ENCODE measurements at places on chromosomes 3 and 15. TPM values are rescaled to one million over a fixed set of nuclear protein-coding genes. Genes with fewer than 3 reads are reported as not detected.

Gene ITPKA
- total RNA-seq: 1.1 TPM

Gene LARP6
- total RNA-seq: 1.3 TPM

Gene PIERCE2
- 0.54 TPM for total RNA-seq

Gene MYZAP
- 0.27 TPM for total RNA-seq

Gene ROPN1B
- total RNA-seq: not detected

Gene CCR8
- not detected for total RNA-seq

Gene VGLL3
- total RNA-seq: 0.54 TPM

Gene SENP8
- 0.81 TPM for total RNA-seq

Gene ALS2CL
- 2.4 TPM for total RNA-seq

DNA sequence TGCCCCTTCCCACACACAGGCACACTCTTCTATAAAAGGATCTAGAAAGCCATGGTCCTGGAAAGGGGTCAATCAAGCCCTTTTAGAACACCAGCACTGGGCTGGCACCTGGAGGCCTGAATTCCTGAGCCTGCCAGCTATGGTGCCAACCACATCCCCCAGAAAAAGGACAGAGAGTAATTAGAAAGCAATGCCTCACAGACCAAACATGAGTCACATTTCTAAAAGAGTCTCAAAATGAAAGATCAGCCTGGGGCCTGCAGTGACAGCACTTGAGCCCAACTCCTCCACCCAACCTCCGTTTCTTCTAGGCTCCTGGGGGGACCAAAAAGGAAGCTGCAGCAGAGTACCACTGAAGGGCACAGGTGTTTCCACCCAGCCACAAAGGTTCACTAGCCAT, 14.1 kb downstream of the MYLK start:
- no peak for DNase-seq

DNA sequence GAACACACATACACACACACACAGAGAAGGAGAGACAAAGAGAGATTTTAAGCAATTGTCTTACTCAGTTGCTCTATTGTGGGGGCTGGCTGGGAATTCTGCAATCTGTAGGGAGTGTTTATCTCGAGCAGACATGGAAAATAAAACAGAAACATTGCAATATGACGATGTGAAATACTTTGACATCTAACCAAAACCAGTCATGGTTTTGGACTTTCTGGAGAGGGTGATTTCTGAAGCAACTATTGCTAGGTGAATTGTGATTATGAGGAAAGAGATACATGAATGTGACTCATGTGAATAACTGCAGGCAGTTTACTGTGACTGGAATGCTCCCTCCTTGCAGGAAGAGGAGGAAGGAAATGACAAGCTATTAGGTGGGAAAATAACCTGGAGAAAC, 12.3 kb upstream of the PHLDB2 start:
- DNase-seq: no peak

DNA sequence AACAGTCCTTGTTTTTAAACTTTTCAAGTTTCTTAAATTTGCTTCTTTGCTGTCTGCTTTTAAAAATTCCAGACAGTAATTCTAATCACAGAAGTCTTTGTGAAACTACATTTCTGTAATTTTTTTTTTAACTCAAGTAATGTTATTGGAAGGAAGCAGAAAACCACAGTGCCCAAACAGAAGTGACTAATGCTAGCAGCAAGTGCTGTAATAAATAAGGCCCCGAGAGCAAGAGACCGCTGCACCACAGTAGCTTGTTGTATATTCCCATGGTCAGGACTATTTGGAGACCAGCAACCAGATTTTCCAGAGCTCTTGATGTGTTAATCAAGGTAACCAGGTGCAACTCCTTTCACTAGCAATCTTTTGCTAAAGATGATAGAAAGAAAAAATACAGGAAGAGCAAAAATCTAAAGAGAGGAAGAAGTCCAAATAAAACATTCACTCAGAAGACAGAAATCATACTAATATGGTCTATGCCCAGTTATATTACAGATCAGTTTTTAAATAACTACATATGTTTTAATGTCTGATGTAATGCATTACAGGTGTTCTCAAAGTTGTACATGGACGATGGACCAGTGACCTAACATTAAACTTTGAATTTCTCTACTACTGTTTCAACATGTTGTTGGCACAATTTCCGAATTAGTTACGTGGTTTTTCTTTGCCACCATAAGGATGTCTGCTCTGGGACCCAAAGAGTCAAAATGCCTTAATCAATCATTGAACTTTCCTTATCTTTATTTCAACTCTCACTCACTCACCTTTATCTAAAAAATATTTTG, 36.4 kb downstream of the WWTR1 start:
- DNase-seq: peak; percentile 29

DNA sequence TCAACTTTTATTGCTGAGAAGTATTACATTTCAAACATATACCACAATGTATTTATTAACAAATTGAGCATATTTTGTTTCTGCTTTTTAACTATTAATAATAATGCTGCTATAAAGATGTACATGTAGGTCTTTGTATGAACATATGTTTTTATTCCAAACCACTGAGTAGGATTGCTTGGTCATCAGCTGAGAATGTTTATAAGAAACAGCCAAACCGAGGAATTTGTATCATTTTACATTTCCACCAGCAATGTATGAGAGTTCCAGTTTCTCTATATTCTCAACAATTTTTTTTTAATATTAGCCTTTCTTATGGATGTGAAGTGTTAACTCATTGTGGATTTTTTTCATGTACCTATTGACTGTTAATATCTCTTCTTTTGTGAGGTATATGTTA, 119.5 kb upstream of the MDFIC2 start:
- DNase-seq: no peak

- no peak for DNase-seq
Measured at GRCh38 chr15:74844319-74845207, 1.6 kb upstream of the ULK3 start.

GRCh38 chr3:118544458-118544857, 490.2 kb downstream of the IGSF11 start:
- no peak for DNase-seq

GRCh38 chr3:102193255-102193654, 241.6 kb upstream of the ZPLD1 start:
- DNase-seq: no peak

GRCh38 chr3:197297002-197297401, 1.4 kb downstream of the DLG1 start:
- no peak for DNase-seq

GRCh38 chr3:193742628-193743027, 149.6 kb downstream of the OPA1 start:
- no peak for DNase-seq

DNA sequence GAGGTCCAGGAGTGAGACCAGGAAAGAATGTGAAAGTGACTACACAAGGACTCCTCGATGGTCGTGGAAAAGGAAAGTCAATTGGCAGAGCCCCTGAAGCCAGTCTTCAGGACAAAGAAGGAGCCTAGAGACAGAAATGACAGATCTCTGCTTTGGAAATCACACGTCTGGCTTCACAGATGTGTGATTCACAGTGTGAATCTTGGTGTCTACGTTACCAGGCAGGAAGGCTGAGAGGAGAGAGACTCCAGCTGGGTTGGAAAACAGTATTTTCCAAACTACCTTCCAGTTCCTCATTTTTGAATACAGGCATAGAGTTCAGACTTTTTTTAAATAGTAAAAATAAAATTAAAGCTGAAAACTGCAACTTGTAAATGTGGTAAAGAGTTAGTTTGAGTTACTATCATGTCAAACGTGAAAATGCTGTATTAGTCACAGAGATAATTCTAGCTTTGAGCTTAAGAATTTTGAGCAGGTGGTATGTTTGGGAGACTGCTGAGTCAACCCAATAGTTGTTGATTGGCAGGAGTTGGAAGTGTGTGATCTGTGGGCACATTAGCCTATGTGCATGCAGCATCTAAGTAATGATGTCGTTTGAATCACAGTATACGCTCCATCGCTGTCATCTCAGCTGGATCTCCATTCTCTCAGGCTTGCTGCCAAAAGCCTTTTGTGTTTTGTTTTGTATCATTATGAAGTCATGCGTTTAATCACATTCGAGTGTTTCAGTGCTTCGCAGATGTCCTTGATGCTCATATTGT, 6.0 kb downstream of the CCR2 start:
- no peak for DNase-seq

DNA sequence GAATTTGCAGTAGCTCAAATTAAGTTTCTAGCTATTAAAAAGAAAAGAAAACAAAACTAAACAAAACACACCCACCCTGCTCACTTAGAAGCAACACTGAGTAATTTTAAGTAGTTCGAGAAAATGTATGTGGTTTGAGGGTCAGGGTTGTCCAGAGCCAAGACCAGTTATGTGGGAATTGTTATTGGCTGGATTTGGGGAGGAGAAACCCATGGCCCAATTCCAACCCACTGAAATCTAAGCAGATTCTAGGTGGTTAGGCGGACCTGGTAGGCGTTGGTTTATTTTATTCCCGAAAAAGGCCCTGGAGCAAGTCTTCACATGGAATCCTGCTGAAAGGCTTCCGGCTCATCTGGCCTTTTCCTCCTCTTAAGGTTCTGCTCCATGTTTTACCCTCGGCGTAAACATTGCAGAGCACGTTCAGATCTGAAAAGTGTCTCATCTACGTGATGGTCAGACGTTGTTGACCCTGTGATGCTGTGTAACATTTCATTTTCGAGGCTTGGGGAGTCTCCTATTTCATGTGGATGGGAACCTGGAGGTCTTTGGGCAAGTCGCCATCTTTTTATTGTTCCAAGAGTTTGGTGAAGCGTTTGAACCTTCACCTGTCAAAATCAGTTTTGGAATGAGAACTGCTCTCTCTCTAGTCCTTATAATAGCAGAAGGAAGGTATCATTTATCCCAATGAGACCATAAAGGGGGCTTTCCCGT, 64.0 kb downstream of the FLNB start:
- DNase-seq: no peak

DNA sequence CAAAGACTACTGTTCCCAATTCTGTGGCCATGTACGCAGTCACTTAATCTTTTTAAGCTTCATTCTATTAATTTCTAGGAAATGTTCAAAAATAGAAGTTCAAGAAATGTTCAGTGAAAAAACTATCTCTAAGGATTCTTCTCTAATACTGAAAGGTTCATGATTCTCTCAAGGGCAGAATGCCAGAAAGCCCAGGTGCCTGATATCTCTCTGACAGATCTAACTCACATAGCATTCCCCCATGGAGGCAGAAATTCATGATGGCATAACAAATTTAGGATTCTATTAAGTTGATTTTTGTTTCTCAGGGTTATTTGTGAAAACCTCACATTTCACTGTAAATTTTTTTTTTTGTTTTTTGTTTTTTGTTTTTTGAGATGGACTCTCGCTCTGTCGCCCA, 17.5 kb downstream of the CHRM5 start:
- no peak for DNase-seq

DNA sequence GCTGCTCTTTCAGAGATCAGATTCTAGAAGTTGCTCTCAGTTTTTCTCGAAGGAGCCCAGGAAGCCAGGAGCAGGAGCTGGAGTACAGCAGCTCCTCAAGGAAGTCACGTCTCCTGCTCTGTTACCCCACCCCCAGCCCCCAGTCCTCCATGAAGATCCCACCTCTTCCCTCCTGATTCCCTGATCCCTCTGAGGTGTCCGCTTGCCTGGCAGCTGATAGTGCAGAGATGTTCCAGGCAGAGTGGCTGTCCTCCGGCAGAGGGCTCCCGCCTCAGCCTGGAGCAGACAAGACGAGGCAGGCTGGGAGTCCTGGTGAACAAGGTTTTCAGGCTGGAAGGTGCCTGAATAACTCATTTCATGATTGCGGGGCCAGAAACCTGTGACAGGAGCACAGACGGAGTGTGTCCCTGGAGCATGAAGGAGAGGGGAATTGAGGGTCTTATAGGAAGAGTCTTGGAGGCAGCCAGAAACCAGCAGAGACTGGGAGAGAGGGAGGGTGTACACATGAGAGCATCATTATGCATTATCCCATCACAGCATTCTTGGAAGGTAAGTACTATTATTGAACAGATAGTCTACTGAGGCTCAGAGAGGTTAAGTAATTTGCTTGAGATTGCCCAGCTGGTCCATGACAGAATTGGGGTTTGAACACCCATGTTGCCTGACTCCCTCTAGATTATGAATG, 1.2 kb downstream of the HRH1 start:
- DNase-seq: no peak

DNA sequence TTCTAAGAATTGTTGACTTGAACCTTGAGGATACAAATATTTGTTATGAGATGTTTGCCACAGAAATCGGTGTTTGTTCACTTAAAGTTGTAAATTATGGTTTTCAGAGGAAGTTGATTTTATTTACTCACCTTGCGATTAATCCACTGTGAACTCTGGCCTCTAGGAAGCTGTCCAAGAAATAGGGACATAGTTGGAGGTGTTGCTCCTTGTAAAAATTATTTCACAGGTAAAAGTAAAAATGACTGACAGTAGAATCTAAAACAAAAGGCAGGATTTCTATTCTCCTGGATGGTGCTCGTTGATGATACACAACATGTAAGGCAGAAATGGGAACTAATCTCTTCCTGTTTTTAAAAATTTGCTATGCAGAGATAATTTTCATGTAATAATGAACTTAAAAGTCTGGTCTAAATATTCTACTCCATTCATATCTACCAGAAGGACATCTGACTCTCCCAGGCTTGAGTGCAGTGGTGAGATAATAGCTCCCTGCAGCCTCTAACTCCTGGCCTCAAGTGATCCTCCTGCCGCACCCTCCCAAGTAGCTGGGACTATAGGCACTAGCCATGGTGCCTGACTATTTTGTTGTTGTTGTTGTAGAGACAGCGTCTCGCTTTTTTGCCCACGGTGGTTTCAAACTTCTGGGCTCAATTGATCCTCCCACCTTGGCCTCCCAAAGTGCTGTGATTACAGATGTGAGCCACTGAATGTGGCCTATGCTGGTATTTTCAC, 17.1 kb upstream of the LZTFL1 start:
- DNase-seq: no peak

GRCh38 chr3:186165331-186165730, 56.4 kb upstream of the ETV5 start:
- DNase-seq: no peak

GRCh38 chr3:175554801-175555200, 695.7 kb downstream of the NAALADL2 start:
- no peak for DNase-seq

DNA sequence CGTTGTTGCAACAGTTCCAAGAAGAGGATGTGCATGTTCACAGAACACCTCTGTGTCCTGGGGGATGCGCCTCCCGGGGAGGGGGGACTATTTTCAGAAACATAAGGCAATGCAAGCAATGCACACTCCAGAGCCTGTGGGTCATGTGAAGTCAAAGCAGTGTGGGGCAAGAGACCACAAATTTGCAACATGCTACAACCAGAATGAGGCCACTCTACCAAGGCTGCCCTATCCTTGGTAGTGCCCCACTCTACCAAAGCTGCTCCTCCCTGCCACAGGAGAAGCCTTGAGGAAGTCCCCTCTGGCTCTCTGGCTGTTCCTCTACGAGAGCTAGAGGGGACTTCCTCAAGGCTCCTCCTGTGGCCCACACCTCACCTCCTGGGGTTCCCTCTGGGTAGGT, 8.4 kb upstream of the NR2C2 start:
- DNase-seq: no peak

GRCh38 chr15:65769482-65769881, 22.6 kb downstream of the DENND4A start:
- DNase-seq: no peak

DNA sequence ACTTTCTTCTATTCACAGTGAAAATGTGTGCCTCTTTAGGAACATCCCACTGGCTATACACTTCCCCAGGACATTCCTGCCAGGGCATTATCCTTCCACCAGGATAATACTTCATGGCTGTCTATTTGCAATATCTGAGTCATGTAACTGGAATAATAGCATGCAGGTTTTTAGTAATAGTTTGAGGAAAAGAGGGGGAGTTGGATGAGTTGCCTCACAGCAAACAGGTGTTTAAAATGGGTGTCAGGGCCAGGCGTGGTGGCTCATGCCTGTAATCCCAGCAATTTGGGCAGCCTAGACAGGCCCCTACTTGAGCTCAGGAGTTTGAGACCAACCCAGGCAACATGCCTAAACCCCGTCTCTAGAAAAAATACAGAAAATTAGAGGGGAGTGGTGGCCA, 585.9 kb downstream of the DIPK2A start:
- no peak for DNase-seq
